ENCODE measurements at places on chromosomes 3 and 15.

DNA sequence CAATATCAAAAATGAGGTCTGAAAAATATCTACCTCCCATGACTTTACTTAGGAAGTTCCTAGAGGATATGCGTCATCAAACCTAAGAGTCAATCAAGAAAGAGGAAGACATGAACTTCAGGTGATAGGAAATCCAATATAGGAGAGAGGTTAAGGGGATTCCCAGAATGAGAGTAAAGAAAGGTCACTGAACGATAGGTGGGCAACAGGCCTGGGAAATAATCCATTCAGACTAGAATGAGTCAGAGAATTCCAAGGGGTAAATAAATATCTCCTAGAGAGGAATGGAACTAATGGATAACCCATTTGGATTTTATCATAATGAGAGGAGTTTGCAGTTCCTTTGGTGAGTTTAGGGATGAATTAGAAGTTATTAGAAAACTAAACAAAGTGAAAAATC, 131.1 kb upstream of the NUDT16 start:
- DNase-seq: no peak

GRCh38 chr3:153688301-153689120, 432.7 kb upstream of the ARHGEF26 start:
- DNase-seq: no peak

DNA sequence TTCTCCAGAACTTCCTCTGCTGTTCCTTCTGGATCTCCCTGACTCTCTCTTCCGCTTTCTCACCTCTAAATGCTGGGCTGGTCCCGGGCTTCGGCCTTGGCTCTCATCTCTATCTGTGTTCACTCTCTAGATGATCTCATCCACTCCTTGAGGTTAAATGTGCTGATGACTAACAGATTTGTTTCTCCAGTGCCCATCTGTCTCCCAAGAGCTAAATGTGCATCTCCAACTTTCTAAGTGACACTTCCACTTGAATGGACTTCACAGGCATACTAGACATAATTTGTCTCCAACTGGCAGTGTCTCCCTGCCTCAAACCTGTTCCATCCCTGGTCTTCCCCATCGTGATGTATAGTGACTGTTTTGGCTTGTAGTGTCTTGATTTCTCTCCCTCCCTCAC, 95.3 kb downstream of the ITPR1 start:
- no peak for DNase-seq

GRCh38 chr15:98805434-98806274, 157.3 kb downstream of the IGF1R start:
- no peak for DNase-seq

- no peak for DNase-seq
Observed at GRCh38 chr3:37543666-37544065, 318.0 kb upstream of the CTDSPL start.

DNA sequence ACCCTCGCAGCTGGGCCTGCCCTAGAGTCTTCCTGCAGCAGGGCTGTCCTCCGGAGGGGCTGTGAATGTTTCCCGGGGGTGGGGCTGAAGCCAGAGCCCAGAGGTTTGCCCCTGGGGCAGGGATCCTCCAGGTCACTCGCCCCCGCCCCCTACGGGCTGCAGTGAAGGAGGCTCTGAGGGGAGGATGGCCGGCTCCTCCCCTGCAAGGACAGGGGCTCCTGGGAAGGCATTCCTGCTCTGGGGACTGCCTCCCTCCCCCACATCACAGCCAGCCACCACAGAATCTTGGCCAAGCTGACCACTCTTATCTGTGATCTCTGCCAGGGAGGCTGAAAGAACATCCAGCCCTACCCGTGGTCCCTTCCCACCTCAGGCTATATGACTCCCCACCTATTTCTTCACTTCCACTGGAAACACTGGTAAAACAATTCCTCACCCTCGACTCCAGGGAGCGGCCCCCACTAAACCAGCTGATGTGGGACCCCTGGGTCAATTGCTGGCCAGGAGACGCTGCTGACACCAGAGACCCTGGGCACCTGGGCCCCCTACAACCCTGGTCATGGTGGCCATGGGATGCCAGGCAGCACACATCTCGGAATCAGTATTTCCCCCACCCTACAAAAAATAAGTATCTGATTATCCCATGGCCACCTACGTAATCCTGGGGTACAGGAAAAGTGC, 66.0 kb downstream of the HMCES start:
- DNase-seq: no peak

- no peak for DNase-seq
Observed at GRCh38 chr3:59538753-59539432, 489.1 kb upstream of the CFAP20DC start.

- no peak for DNase-seq
Observed at GRCh38 chr3:52002748-52003147, 7.1 kb upstream of the RPL29 start.

DNA sequence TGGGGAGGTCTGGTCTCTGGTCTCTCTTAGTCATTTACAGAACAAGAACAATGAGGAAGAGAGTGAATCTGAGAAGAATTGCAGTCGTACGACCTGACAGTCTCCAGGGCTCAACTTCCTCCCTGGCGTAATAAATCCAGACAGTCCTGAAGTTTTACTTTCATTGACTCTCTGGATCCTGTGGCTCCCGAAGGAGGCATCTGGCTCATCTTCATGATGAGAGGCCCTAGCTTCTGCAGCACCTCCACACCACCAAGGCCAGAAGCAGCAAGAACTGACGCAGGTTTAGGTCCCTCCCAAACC, 11.8 kb upstream of the CYFIP1 start:
- no peak for DNase-seq

- no peak for DNase-seq
Observed at GRCh38 chr15:99983886-99984286, 250.6 kb upstream of the LYSMD4 start.

GRCh38 chr3:64388886-64389285, 163.6 kb upstream of the PRICKLE2 start:
- no peak for DNase-seq

DNA sequence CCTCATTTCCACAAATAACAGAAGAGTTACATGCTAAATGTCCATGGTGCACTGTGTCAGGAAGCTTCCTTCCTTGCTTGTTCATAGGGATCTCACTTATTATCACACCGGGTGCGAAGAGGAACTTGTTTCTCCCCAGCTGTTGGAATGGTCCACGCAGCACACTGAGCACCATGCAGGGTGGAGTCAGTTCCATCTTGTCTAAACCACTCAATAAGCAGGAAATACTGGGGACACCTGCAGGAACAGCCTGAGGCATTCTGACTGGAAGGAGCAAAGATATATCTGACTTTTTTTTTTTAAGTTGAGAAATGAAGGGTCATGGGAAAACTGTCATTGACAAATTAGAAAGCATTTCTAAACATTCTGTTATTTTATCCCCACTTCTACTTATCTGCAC, 70.0 kb upstream of the WDR72 start:
- no peak for DNase-seq

GRCh38 chr3:40427045-40427669, 30.0 kb upstream of the RPL14 start:
- no peak for DNase-seq

DNA sequence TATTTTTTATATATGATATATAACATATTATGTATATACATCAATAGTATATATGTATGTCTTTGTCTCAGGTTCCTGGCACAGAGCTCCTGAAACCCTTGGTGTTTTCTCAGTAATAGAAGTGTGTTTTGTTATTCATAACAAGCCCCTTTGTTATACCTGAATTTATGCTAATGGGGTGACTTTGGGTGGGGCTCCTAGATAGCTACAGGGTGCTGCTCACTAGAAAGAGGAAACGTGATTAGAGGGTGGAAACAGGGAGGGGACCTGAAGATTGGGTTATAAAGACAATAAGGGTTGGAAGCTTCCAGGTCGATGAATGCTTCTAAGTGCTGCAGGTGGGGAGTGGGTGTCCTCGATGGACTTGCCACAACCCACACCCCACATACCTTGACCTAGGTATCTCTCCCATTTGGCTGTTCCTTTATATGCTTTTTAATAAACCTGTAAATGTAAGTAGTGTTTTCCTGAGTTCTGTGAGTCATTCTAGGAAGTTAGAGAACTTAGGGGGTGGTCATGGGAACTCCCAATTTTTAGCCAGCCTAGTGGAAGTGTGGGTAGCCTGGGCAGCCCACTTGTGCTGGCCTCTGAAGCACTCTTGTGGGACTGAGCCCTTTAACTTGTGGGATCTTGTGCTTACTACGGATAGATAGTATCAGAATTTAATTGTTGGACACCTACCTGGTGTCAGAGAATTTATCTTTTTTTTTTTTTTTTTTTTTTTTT, 36.9 kb upstream of the C15orf39 start:
- DNase-seq: no peak

GRCh38 chr3:49133226-49133951, 539 bp upstream of the LAMB2 start:
- DNase-seq: no peak

- no peak for DNase-seq
Observed at GRCh38 chr3:141769221-141769894, 6.2 kb downstream of the GRK7 start.

- DNase-seq: no peak
Observed at GRCh38 chr3:188165596-188165995, 11.6 kb downstream of the LPP start.

GRCh38 chr15:51484781-51485180, 137.8 kb downstream of the DMXL2 start:
- DNase-seq: no peak

DNA sequence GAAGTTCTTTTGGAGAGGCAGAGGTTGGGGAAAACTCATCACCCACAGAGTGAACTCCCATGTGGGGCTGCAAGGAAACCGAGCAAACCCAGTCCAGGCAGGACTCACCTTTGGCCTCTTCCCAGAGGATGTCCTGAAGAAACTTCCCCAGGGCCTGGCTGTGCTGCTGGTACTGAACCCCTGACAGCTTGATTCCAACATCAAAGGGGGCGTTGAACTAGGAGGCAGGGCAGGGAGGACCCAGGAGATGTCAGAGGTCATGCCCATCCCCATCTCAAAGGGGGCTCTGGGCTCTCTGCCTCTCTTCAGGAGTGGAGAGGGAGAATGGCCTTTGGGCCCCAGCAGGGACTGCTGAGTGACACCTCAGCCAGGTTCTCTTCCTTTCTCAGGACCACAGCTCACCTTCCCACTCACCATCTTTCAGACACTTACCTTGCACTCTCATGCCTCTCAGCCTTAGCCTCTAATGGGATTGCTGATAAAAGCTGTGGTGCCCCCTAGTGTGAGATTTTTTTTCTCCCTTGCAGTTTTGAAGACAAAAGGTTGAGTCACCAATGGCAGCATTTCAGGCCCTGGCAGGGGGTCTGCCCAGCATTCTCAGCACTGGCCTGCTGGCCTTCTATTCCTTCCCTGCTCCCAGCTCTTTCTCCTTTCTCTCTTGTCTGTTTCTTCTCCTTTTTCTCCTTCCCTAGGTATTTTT, 6.0 kb downstream of the GHRL start:
- no peak for DNase-seq

GRCh38 chr15:63987796-63988378, 58.4 kb downstream of the DAPK2 start:
- DNase-seq: no peak

GRCh38 chr3:77459926-77460325, 420.0 kb downstream of the ROBO2 start:
- DNase-seq: no peak

GRCh38 chr15:69786136-69786701, 311.5 kb downstream of the TLE3 start:
- no peak for DNase-seq

DNA sequence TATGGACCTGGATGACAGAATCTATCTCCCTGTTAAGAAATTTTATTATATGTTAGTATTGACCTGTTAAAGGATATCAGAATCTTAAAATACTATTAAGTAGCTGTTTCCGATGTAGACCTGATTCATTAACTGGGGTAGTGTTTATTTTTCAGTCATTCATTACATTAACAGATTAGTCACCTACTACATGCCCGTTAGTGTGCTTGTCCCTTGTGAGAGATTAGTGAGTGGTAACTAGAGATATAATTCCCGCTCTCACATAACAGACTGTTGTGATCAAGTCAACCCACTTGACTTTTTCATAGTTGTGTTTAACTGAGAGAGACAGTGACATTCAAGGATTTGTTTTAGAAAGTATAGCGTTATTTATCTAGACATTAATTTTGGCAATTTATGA, 166.8 kb downstream of the TCF12 start:
- DNase-seq: no peak

DNA sequence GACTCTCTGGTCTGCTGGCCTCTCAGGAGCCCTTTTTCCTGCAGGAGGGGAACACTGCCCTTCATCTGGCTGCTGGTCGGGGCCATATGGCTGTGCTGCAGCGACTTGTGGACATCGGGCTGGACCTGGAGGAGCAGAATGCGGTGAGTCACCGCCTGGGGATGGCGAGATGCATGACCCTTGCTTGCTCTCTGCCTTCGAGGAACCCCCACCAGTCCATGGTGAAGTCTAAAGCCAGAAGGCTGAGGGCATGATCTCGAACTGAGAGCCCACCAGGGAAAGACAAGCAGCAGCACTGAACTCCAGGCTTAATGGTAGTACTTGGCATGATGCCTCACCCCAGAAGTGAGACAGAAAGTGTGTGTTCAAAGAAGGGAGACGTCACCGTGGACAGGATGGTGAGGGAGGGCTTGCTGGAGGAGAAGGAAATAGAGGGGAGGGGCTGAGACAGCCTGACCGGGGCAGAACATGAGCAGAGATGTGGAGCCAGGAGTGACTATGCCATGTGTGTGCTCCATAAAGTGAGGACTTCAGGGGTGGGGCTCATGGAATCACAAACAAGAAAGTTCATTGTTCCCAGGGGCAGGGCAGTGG, 19.2 kb downstream of the ANKDD1A start:
- DNase-seq: no peak

GRCh38 chr3:128362026-128362965, 104.4 kb downstream of the DNAJB8 start:
- no peak for DNase-seq

GRCh38 chr3:71134521-71134920, 449.0 kb downstream of the FOXP1 start:
- DNase-seq: no peak

DNA sequence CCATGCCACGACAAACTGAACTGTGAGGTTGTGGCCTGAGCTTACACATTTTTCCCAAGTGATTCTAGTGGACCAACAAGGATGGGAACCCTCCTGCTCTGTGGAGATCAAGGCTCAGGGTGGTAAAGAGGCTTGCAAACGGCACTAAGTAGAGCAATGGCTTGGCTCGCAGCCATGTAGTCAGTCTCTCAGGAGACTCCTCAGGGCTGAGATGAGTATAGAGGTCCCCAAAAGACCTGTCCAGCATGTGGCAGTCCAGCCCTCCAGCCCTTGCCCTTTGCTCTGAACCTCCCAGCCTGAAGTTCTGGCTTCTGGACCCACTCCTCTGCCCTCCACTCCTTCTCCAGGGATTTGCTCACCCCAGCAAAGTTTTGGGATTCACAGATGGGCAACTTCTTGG, 8.3 kb upstream of the CAMP start:
- DNase-seq: no peak

DNA sequence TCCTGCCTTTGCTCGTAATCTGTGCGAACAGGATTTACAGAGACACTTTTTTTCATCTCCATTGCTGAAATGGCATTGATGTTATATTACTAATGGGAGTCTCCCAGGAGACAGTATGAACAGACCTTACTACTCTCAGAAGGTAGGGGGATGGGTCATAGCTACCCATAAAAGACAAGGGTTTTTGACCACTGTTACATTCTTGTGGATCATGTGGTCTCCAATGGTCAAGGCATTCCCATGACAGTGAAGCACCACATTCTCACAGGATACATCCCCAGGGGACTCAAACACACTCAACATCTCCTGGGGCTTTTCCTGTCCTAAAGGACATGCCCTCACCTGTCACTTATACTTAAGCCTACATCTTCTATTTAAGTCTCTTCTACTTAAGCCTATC, 40.8 kb downstream of the MKRN3 start:
- no peak for DNase-seq

GRCh38 chr3:78174821-78175220, 1134.9 kb downstream of the ROBO2 start:
- no peak for DNase-seq
